ENCODE measurements at places on chromosomes 3 and 15.

- no peak for DNase-seq
Observed at GRCh38 chr3:183545708-183546107, 9.8 kb downstream of the KLHL6 start.

DNA sequence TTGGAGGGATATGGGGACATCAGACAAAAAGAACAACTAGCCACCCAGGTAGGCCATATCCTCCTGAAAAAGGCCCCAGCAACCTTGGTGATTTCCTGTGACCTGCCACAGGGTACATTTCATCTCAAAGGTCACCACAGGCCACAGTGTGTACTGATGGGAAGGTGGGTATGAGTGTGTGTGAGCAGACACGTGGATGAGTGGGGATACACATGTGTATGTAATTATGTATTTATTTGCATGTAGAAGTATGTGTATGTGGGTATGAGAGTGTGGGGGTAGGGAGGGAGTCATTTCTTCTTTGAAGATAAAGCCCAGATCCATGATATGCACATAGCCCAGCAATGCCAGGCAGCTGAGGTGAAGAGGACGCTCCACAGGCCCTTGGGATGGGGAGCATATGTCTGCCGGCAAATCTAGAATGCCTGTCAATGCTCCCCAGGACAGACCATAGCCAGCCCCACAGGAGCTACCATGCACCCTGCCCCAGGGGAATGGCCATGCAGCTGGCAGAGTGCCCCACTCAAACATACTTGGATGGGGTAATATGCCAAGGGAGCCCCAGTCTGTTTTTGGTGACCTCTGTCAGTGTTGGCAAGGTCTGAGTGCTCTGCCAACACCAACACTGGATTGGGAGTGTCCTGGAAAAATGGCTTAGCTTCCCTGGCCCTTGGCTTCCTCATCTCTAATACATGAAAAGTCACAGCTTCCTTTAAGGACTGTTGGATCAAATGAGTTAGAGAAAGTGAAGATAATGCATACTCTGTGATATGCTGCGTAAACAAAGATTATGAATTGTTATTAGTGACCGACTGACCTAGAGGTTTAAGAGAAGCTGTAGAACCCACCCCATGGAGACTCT is 42.4 kb downstream of the RAB6B start:
- no peak for DNase-seq

GRCh38 chr15:77966540-77967234 is 110.8 kb downstream of the TBC1D2B start:
- no peak for DNase-seq

DNA sequence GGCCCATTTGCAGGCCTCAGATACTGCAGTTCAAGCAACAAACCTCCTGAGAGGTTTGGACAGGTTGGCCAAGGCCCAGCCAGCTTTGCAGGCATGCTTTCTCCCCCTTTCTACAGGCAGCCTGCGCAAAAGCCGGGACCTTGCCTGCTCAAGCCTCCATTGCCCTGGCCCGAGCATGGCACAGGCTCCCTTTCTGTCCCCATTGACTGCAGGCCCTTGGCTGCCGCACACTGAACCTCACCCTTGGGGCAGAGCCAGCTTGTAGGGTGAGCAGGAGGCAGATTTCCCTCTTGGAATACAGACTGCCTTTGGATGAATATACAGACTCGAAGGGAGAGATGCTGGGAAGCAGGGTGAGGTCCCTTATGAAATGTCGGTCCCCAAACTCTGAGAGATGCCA is 461.7 kb upstream of the PROK2 start:
- no peak for DNase-seq

DNA sequence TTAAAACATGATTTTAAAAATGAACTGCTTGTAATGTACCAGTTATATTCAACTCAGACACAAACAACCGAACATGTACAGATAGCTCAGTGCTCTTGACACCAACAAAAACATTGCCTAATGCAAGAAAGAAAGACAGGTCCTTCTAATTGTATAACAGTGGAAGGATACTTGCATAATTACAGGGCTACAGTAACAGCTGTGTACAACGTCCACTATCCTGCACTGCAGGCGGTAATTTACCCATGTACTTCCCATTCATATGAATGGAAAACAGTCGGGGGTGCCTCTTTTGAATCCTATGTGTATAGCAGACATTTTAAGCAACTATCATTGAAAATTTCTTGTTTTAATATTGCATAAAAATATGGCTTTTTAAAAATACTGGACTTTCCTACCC is 41.1 kb upstream of the PLSCR5 start:
- no peak for DNase-seq

- DNase-seq: no peak
Observed at GRCh38 chr15:68227643-68228142, 1.8 kb downstream of the CLN6 start.

DNA sequence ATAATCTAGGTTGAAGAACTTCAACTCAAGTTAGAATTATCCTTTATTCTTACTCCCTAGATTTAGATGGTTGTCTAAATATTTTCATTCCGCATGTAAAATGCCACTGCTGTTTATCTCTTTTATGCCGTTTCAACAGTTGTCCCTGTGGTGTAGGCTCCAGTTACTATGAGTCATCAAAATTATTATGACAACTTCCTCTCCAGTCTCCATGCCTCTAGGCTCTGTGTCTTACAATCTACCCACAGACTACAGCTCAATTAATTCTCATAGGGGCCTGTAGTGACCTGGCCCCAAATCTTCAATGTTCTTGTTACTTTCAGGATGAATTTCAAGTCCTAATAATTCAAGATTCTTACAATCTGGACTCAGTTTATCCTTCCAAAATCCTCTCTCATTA is 105.8 kb upstream of the UNC13C start:
- no peak for DNase-seq

DNA sequence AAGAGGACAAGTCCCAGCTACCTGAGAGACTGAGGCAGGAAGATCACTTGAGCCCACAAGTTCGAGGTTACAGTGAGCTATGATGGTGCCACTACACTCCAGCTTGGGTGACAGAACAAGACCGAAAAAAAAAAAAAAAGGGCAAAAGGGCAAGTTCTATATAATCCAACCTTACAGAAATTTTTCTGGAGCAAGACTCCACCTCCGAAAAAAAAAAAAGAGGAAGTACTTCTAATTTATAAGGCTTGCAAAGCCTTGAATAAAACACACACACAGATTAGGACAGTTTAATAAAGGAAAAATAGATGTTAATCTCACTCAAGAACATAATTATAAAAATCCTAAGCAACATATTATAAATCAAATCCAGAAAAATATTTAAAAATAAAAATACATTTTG is 14.4 kb upstream of the XYLB start:
- no peak for DNase-seq

GRCh38 chr3:100637197-100637631 is 27.8 kb downstream of the ADGRG7 start:
- no peak for DNase-seq

All from gastrocnemius medialis (tissue), 4 donors.